ENCODE measurements at places on chromosomes 16 and 17.

DNA sequence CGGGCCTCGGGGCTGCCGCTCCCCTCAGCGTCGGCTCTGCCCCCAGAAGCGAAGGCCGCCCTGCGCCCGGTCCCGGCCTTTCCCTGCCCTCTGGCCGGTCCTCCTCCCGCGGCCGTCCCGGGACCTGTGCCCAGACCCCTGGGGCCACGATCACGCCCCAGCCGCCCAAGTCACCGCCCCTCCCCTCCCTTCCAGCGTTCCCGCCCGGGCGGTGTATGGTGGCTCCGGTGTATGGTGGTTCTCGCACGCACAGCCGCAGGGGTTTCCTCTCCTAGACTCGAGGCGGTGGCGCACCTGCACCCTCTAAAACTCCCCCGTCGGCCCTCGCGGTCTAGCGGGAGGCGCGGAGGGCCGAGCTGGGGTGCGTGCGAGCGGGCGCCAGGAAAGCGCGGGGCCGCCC, 10.0 kb downstream of the TIGD7 start:
- no peak for DNase-seq

- DNase-seq = no peak
These were observed 1.0 kb upstream of the SLC38A8 start for GRCh38 chr16:84043486-84044117.

DNA sequence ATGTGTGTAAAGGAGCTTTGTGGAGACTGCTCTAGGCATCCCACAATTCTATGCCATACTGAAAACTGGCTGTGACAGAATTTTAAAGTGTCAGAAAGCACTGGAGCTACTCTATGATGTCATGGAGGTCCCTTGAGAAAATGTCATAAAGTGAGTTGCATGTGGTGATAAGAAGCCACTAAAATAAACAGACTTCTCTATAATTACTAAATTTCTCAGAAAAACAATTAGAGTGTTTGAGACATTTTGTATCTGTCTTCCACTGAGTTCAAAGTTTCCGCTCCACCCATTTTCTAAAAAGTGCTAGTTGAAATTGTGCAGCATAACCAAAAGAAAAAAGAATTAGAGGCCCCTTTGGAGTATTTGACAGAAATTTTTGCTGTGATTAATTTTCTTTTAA, 603.9 kb downstream of the KCNJ2 start:
- DNase-seq = peak; percentile 26

GRCh38 chr17:4345581-4346252, 20.8 kb downstream of the UBE2G1 start:
- no peak for DNase-seq

DNA sequence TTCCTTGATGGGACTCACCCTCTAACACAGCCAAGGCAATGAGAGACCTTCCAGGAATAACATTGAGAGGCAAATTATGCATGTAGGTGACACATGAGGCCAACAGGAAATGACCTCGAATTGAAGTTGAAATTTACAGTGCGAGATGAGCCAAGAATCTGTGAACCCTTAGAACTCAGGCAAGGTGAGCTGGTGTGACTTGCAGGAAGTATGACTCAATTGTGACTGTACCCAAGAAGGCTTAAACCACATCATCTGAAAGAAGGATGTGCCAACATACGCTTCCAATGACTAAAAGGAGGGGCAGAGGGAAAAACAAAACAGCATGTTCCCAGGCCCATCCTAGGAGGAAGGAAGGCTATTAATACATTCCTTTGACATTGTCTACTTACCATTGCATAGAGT, 44.8 kb downstream of the PITPNC1 start:
- DNase-seq = peak; percentile 96

- DNase-seq = no peak
These were observed 219.8 kb downstream of the STX8 start for GRCh38 chr17:9355846-9356245.

DNA sequence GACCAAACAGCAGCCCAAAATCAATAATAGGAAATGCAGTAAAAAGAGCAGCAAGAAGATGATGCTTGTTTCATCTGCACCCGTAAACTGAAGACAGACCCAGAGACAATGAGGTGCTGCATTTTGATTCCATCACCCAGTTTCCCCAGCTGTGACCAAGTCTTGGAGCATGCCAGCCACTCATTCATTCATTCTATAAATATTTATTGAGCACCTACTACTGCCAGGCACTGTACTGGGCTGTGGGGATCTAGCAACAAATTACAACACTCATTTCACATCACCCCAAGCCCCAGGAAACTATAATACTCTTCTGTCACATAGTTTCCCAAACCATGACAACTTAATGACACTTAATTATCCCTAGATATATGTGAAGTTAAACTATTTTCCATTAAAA, 79.2 kb downstream of the TOX3 start:
- no peak for DNase-seq

DNA sequence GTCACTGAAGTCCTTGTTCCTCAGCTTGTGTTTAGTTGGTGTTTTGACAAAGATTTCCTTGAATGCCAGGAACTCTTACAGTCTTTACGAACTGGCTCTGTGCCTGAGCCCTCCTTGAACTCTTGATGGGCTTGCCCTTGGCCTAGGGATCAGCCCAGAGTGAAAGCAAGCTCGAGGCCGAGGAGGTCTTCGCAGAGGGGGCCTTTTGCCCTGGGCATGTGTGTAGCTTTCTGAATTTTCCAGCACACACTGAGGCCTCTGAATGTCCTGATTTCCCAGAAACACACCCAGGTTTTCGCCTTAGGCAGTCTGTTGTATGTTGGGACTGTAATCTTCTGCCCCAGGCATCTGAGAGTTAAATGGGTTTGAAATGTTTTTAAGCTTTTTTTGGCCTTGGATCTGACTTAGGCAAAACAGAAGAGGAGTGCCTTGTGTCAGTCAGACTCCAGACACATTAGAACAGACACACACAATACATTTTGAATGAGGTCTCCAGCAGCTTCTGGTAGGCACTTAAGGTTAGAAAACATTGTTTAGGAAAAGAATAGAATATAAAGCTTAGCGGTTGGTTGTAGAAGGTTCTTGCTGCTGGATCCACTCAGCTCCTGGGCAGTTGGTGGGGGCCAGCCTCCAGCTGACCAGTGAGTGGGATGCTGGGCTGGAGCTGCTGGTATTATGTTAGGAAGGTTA, 17.1 kb downstream of the FOXK2 start:
- no peak for DNase-seq
